NCI-H460 (cell line): ENCODE measurements at places on chromosomes 1 and 21. TPM values are rescaled to one million over a fixed set of nuclear protein-coding genes. Genes with fewer than 3 reads are reported as not detected.
A peak's percentile ranks its signal among the peaks of the same experiment; 100 is the strongest.

Gene LORICRIN
- not detected in 2 replicates for total RNA-seq

Gene AQP10
- total RNA-seq = not detected in 2 replicates

Gene RNU1-4
- under 0.01 TPM in 2 replicates for total RNA-seq

Gene S100A7
- total RNA-seq = not detected in 2 replicates

DNA sequence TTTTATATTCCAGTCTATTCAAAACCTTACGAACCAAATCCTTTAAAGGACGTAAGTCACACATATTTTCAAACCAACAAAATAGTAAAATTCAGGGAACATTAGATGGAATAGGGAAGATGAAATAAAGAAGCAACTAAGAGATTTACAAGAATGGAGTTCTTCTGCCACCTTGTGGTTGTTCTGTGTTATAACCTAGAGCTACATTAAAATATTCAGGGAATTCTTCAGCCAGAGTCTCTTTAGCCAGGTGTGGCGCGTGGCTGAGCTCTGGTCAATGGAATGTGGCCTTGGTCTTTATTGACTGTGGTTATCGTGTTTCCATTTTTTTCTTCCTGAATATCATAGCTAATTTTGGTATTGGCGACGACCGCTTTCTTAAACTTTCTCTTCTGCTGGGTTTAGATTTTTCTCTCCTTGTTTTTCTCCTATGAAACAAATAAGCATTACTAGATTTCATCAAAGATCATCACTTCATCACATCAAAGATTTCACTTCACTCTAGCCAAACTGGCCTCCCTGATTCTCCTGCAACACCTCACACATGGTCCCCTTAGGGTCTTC, 221.3 kb downstream of the MRPL39 start:
- peak; percentile 45 for DNase-seq

DNA sequence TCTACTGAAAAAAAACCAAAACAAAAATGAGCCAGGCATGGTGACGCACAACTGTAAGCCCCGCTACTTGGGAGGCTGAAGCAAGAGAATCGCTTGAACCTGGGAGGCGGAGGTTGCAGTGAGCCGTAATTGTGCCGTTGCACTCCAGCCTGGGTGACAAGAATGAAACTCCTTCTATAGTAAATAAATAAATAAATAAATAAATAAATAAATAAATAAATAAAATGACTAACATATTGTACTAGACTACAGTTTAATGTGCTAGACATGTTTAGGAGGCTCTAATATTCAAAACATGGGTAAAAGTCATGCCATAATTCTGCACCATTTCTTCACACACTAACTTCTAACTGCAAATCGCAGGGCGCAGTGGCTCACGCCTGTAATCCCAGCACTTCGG, 33.3 kb upstream of the ERO1B start:
- DNase-seq = no peak

GRCh38 chr1:64663668-64664067, 81.2 kb upstream of the RAVER2 start:
- peak; percentile 5 for DNase-seq

- no peak for DNase-seq
Measured at GRCh38 chr1:55669293-55669692, 454.1 kb upstream of the USP24 start.

DNA sequence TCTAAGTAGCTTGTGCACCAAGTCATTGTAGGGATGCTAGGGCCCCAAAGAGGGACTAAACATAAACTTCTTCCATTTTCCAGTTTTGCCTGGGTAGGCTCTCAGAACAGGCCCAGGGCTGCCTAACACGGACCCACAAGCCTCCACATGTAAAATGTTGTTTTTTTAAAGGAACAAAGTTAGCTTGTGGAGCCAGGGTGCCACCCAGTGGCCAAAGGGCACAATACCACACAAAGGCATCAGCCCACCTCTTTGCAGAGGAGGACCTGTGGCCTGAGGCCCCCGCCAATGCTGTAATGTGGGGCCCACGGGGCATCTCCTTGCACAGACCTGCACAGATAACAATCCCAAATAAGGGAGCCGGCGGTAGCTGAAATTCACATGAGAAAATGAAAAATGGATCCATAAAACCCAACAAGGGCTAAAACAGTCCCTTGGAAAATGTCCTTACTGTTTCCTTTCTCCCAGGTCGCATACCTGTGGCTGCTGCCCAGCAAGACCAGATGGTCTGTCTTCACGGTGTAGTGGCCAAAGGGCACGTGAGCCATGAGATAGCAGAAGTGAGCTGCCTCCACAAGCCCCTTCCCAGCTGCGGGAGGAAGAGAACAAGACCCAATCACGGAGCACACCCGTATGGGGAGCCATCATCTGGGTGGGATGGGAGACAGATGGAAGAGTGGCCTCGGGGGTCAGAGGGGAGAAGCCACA, 23.8 kb downstream of the SEC16B start:
- peak; percentile 60 for DNase-seq

DNA sequence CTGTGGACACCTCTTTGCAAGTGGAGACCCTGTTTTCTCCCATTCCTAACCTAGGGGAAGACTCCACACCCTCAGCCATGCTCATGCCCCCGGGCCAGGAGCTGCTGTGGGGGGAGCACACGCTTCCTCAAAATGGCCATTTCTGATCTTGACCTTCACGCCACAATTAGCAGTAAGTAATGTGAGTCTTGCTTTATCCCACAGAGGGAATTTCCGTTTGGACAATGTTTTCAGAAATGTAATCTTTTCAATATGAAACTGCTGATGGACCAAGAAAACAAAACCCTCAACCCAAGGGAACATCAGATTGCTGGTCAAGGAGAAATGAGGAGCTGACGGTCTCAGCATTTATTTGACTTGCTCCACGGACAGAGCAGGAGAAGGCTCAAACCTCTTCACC, 8.3 kb upstream of the KCNE1 start:
- no peak for DNase-seq

GRCh38 chr1:7106442-7107108, 321.3 kb downstream of the CAMTA1 start:
- no peak for DNase-seq

GRCh38 chr1:30704765-30705509, 18.4 kb downstream of the MATN1 start:
- no peak for DNase-seq

DNA sequence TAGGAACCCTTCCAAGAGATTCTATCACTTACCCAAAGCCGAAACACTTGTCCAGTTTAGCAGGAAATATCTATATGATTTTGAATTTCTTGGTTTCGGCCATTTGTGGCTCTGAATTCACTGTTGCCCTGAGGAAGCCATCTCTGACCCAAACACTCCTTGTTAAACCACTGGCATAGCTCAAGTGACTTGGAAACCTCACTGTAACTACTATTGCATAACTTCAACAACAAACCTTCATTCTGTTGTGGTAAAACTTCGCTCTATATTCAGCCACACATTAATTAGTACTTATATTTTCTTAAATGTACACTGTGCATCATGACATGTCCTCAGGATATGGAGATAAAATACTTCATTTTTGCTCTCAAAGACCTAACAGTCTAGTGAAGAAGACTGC, 63.2 kb downstream of the ST6GALNAC3 start:
- DNase-seq = no peak

- DNase-seq = no peak
Measured at GRCh38 chr1:180626711-180627110, 5.1 kb upstream of the XPR1 start.

DNA sequence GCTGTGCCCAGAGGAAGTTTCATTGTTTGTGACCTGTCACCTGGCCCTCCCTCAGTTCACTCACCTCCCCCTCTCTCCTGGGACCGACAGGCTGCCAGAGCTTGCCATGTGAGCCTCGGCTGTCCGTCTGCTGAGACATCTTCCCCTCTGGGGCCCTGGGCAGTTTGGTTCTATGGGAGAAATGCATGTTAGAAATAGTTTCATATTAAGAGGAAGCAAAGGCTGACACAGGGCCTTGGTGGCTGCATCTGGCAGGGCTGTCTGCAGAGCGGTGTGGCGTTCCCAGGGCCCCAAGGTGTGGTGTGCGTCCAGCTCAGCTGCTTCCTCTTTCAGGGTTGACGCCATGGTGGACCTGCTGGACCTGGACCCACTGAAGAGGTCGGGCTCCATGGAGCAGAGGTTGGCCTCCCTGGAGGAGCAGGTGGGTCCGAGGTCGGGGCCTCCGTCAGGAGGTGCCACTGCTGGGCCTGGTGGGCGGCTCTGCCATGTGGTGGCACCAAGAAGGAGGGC, 31.9 kb upstream of the LRRC3 start:
- DNase-seq = no peak

GRCh38 chr21:38729754-38730379, 75.9 kb upstream of the ETS2 start:
- no peak for DNase-seq

DNA sequence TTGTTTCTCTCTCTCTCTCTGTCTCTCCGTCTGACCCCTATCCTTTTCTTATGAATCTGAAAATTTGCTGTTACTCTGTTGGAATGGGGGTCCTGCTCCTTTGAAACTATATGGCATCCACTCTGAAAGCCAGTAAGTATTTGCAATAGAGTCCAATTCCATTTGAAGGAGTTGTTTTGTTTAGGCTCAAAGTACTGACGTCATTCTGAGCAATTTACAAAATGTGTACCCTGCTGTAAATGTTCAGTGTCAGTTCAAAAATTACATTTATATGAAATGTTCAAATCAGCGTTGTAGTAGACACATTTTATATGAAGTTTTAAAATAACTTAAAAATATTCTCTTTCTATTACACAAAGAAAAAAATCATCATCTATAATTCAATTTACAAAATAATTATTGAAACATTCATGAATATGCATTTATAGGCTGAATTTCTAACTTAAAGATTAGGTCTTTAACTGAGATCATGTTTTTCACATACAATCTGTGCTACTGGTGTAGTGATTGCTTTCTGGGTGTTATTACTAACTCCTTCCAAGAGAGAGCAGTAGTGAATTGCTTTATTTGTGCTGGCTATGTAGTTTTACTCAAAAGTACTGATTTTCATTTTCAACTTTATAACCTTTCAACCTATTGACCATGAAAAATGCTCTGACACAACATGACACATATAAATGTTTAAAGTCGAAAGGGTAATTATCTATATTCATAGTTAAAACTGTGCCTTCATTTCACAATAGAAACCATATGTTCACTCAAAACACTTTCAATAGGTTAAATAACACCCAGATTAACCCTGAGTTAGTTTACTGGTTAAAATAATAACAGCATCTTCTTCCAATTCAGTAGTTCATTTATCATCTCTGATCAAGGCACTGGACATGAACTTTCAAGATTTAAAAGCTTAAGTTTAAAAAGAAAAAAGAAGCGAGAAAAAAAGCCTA, 253.1 kb upstream of the ADGRL4 start:
- DNase-seq = peak; percentile 13

GRCh38 chr21:42514883-42515228, 1.2 kb downstream of the SLC37A1 start:
- no peak for DNase-seq

- DNase-seq = no peak
Measured at GRCh38 chr1:23667411-23667810, 24.2 kb upstream of the RPL11 start.

- no peak for DNase-seq
Measured at GRCh38 chr1:11426617-11427016, 52.3 kb upstream of the DISP3 start.

- DNase-seq = no peak
Measured at GRCh38 chr1:112114540-112114939, 125.1 kb upstream of the KCND3 start.

DNA sequence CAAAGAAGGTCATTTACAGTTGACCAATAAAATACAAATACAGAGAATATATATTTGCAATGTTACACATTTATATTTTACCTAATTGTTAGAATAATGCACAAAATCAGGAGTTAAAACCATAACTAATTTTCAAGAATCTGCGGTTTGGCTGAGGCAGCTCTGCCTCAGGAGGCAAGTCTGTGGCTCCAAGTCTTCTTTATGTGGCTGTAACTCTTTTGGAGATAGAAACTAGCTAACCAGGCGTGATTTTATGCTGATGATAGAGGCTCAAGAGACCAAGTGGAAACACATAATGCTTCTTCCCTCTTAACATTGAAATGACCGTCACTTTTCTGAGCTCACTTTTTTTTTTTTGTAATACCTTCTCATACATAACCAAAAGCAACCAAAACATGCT, 744.7 kb upstream of the CXADR start:
- DNase-seq = no peak

DNA sequence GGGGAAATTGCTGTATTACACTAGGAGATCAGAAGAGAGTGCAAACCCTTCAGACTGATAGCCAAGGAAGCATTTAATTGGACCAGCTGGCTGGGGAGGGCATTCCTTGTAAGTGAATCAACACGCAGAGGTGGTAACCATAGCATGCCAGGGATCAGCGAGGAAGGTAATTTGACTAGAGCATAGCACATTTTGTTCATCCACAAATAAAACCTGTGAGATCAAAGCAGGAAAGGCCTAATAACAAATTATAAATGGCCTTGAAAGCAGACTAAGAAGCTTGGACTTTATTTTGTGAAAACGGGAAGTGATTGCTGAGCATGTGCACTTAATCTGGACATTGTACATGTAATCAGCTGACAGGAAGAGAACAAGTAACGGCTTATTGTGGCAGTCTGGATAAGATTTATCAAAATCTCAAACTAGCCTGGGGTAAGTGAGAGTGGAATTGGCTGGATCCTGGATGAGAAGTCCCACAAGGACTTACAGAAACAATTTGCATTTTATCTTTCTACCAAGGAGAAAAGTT, 11.7 kb upstream of the CD55 start:
- DNase-seq = peak; percentile 85

- no peak for DNase-seq
Measured at GRCh38 chr1:38123356-38124135, 77.0 kb upstream of the POU3F1 start.
